ENCODE measurements at places on chromosomes 13 and 19.

GRCh38 chr13:102900193-102900608, 54.4 kb downstream of the ERCC5 start:
- no peaks in the 10 kb centered on the region for H3K27me3 ChIP-seq
- no peak overlapping the region for H3K27ac ChIP-seq
- no peak overlapping the region for H3K4me3 ChIP-seq
- no peaks in the 10 kb centered on the region for H3K36me3 ChIP-seq

GRCh38 chr19:42193706-42194105, 23.8 kb downstream of the DEDD2 start:
- no peaks in the 10 kb centered on the region for H3K27me3 ChIP-seq
- H3K4me1 ChIP-seq, result peaks cover 4% of the 10 kb centered on the region
- H3K36me3 ChIP-seq, result peaks cover 2% of the 10 kb centered on the region
- no peak overlapping the region for H3K4me3 ChIP-seq

DNA sequence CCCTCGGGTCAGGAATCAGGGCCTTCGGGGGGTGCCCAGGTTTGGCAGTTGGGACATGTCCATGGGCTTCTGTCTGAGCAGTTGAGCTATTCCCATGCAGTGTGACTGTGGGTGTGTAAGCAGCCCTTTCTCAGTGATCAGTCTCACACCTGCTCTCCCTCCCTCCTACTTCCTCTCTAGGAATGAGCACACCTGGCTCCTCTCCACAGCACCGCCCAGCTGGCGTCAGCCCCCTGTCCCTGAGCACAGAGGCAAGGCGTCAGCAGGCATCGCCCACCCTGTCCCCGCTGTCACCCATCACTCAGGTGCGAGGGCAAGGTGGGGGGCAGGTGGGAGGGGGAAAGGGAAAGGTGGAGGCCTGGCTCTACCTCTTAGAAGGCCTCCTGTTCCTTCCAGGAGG, 25.9 kb downstream of the COMP start:
- H3K27ac ChIP-seq, result no peak overlapping the region
- H3K36me3 ChIP-seq, result peaks cover 2% of the 10 kb centered on the region
- H3K27me3 ChIP-seq, result peaks cover 4% of the 10 kb centered on the region
- H3K4me3 ChIP-seq, result no peak overlapping the region

DNA sequence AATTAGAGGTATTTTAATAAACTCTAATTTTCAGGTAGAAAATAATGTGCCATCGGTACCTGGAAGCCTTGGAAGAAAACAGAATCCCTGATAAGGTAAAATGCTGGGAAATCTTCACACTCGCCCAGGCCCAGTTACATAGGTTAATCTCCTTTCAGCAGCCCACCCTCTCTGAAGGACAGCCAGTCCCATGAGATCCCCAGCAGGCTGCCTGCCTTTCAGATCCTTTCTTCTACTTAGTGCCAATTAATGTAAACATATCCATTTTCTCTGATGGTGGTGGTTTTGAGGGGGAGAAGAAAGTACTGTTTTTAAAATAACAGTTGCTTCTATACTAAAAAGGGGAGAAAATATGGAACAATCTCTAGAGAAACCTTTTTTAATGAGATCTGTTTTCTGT, 12.2 kb downstream of the SMAD9 start:
- no peaks in the 10 kb centered on the region for H3K36me3 ChIP-seq
- H3K4me3 ChIP-seq, result no peak overlapping the region
- no peak for DNase-seq
- H3K27ac ChIP-seq, result no peak overlapping the region

DNA sequence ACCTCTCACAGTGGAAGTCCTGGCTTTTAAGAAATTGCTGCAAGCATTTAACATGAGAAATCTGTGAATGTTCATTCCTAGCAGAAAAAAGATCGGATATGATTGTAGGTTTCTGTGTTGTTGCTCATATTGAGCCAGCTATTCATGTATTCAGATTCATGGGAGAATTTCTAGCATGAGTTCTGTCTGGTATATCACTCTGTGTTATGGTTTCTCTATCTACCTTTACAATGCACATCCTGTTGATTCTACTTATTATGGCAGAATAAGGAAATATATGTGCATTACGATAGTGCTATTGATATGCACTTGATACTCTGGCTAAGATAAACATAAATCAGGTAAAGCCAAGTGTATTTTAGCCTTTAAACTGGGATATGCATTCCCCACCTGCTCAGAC, 138.2 kb downstream of the KCNRG start:
- no peaks in the 10 kb centered on the region for H3K36me3 ChIP-seq
- DNase-seq, result no peak
- H3K27ac ChIP-seq, result no peak overlapping the region
- no peaks in the 10 kb centered on the region for H3K4me1 ChIP-seq
- H3K4me3 ChIP-seq, result no peak overlapping the region

GRCh38 chr19:11261431-11261970, 823 bp downstream of the DOCK6 start:
- H3K36me3 ChIP-seq, result no peaks in the 10 kb centered on the region
- peaks cover 2% of the 10 kb centered on the region for H3K4me1 ChIP-seq
- H3K4me3 ChIP-seq, result peak overlapping the region; percentile 61

GRCh38 chr19:38073841-38074685, 150.0 kb downstream of the DPF1 start:
- no peak for DNase-seq
- no peaks in the 10 kb centered on the region for H3K27me3 ChIP-seq
- no peaks in the 10 kb centered on the region for H3K36me3 ChIP-seq
- no peak overlapping the region for H3K4me3 ChIP-seq
- H3K27ac ChIP-seq, result no peak overlapping the region
- no peaks in the 10 kb centered on the region for H3K4me1 ChIP-seq

GRCh38 chr13:23668562-23668961, 98.3 kb downstream of the TNFRSF19 start:
- H3K4me1 ChIP-seq, result no peaks in the 10 kb centered on the region
- DNase-seq, result no peak

GRCh38 chr13:38365661-38366060, 16.0 kb downstream of the UFM1 start:
- H3K4me3 ChIP-seq, result no peak overlapping the region
- H3K27me3 ChIP-seq, result no peaks in the 10 kb centered on the region
- no peak for DNase-seq
- no peaks in the 10 kb centered on the region for H3K36me3 ChIP-seq
- no peak overlapping the region for H3K27ac ChIP-seq
